ENCODE measurements at places on chromosomes 3 and 15. TPM values are rescaled to one million over a fixed set of nuclear protein-coding genes. Genes with fewer than 3 reads are reported as not detected.

WDR49 gene
- total RNA-seq: 0.13 TPM

- DNase-seq: no peak
These were observed 638.3 kb downstream of the NTRK3 start for GRCh38 chr15:87618203-87618725.

GRCh38 chr3:10389339-10389738, 68.4 kb upstream of the SEC13 start:
- DNase-seq: no peak

TM4SF4 gene
- total RNA-seq: not detected

DNA sequence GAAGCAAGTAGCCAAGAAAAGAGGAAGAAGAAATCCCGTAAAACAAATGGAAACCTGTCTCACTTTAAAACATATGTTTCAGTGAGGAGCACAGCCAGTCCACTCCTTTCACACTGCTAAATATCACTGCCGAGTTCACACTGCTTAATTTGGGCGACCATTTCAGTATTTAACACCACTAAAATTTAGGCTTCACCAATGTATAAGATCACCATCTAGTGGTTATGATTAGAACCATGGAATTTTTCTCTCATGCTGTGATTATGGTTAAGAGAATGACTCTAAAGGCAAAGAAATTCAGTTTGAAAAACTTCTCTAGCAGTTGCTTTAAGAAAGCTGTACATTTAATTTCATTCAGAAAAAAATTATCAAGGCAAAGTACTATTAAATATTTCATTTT, 16.6 kb downstream of the SLC4A7 start:
- peak; percentile 39 for DNase-seq

DNA sequence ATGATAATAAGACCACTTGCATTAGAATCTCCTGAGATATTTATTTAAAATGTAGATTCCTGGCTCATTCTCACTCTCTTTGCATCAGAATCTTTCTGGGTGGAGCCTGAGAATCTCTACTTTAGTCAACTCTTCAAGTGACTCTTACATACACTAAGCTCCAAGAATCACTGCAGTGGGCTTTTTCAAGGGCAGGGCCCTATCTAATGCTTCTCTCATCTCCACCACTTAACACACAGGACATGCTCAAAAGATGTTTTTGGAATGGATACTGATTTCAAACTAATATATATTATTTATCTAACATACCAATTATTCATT, 68.9 kb upstream of the GAP43 start:
- no peak for DNase-seq

RFTN1 gene
- 19.3 TPM for total RNA-seq

- no peak for DNase-seq
These were observed 54.2 kb downstream of the DTWD1 start for GRCh38 chr15:49675041-49675440.

SIDT1 gene
- not detected for total RNA-seq

GRCh38 chr3:10798600-10799367, 17.2 kb upstream of the SLC6A11 start:
- no peak for DNase-seq

AADACL2 gene
- total RNA-seq: not detected

DNA sequence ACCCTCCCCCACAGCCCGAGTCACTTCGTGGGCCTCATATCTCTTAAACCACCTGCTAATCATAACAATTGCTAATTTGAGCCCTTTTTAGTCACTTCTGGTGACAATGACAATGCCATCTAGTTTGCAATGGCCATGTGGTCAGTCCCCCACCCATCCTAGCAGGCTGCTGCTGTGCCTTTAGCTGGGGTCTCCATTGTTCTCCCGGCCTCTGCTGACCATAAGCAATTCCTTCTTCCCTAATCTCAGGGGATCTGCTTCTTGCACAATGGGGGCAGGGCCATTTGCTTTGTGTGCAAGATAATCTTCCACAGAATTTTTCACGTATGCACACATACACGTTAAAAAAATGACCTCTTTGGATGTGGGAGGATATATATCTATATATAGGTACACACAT, 406.1 kb upstream of the ONECUT1 start:
- no peak for DNase-seq

- DNase-seq: no peak
These were observed 28.1 kb upstream of the CD200R1L start for GRCh38 chr3:112874725-112875124.

- DNase-seq: no peak
These were observed 129.6 kb downstream of the OPA1 start for GRCh38 chr3:193722566-193722965.

- no peak for DNase-seq
These were observed 115.7 kb downstream of the ARRDC4 start for GRCh38 chr15:98076021-98076816.

GRCh38 chr3:120017692-120018091, 76.6 kb downstream of the GSK3B start:
- DNase-seq: no peak

TGM5 gene
- total RNA-seq: not detected

- peak; percentile 62 for DNase-seq
These were observed 36.7 kb downstream of the HMG20A start for GRCh38 chr15:77457191-77457904.

GRCh38 chr15:47466357-47466756, 250.9 kb upstream of the SEMA6D start:
- DNase-seq: no peak

GRCh38 chr3:44117239-44117638, 124.4 kb upstream of the TOPAZ1 start:
- no peak for DNase-seq

DNA sequence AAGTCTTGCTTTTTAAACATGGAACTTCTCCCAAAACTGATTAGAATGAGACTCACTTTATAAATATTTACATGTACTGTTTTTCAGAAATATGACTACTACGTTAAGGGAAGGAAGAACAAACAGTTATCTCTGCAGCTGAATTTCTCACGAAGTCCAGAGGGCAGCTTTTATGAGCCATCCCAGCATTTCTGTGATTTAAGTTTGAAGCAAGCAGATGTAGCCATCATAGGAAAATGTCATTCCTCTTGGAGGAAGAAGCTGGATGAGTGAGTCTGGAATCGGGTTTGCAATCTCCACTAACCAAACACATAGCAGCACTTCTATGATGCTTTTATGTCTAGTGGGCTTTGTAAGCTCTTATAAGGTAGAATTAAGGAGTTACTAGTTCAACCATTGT, 53.7 kb downstream of the SCN11A start:
- DNase-seq: no peak

CPLX3 gene
- total RNA-seq: not detected

DNA sequence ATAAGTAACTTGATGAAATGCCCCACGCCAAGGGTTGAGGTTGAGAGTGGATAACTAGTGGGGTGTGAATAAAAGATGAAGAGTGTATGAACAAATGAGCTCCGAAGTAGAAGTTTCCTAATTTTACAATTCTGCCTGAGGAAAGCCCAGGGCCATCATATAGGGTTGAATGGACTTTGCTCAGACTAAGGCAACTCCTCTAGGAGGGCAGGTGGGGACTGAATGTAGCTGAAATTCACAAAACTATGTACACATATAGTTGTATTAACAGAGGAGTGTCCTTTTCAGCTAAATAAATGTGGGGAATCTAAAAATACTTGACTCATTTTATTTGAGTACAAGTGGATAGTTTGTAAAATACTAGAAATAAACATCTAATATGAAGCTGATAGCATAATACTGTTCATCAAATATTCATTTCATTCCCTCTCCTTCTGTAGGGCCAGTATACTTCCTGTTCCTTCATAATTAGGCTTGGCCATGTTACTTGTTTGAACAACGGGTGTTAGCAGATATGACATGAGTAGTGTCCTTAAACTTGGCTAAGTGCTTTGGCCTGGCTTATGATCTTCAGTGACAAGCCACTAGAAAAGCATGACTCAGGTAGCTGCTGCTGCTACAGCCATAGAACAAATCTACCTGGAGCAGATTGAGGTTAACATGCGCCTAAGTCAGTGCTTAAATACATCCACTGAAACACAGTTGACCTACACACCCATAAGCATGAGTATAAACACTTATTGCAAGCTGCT, 26.5 kb downstream of the PLSCR1 start:
- DNase-seq: no peak

- no peak for DNase-seq
These were observed 5.2 kb upstream of the PFN2 start for GRCh38 chr3:149975919-149976318.

DNA sequence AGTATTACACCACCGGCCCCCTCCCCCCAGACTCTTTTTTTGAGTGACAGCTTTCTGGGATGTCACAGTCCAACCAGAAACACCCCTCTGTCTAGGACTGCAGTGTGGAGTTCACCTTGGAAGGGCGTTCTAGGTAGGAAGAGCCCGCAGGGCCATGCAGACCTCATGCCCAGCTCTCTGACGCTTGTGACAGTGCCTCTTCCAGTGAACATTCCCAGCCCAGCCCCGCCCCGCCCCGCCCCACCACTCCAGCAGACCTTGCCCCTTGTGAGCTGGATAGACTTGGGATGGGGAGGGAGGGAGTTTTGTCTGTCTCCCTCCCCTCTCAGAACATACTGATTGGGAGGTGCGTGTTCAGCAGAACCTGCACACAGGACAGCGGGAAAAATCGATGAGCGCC, 63.6 kb downstream of the AAGAB start:
- DNase-seq: no peak

LTF gene
- total RNA-seq: 0.13 TPM

- peak; percentile 40 for DNase-seq
These were observed 181.8 kb downstream of the PDCD6IP start for GRCh38 chr3:33980252-33980651.

ANKRD34C gene
- total RNA-seq: not detected

- peak; percentile 87 for DNase-seq
These were observed 11.7 kb downstream of the SCAANT1 start for GRCh38 chr3:63900459-63900858.

DNA sequence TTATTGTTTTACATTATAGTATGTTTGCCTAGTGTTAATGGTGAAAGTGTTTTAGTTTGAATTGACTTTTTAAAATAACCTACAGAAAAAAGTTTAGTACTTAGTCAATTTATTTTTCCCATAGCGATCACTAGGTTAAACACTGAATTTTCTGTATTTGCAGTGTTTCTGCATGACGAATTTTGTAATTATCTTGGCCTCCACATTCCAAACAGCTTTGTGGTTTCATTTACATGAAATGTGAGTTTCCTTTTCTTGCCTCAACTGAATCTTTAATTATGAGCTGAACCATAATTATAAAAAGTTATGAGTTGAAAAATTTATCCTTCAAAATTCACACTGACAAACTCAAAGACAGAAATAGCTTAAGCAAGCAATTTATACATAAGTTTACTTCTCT, 235.5 kb downstream of the CTNNB1 start:
- no peak for DNase-seq

GRCh38 chr3:72337480-72337855, 510.8 kb downstream of the SHQ1 start:
- no peak for DNase-seq

GRCh38 chr3:17356585-17356984, 385.8 kb downstream of the TBC1D5 start:
- DNase-seq: no peak

DNA sequence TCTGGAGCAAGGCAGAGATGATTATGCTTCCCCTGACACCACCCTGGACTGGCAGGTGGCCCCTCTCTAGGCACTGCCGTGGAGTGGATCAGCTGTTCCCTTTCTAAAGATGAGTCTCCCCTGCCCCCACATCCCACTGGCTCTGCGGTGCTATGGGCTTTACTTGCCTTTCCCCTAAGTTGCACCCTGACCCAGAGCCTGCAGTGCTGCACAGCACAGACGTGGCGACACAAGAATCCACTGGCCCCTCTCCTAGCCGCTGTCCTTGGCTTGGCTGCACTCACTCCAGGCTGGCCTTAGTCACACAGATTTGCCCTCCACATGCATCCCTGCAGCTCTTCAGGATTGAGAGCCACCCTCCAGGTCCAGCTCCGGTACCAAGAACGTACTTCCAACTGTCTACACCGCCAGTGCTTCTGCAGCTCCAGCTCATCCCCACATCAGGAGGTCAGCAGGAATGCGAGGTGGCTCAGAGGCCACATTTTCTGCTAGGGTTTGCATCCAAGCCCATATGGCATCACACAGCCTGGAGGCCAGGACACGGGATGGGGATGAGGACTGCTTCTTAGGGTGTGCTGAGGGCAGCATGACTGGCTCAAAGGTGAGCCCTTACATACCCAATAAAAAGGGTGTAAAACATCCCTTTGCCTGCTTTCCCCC, 82.4 kb upstream of the RASGRF1 start:
- no peak for DNase-seq

ATP13A4 gene
- total RNA-seq: 0.13 TPM

- peak; percentile 20 for DNase-seq
These were observed 53.2 kb downstream of the LHFPL4 start for GRCh38 chr3:9500108-9501050.

GRCh38 chr3:156175570-156175969, 55.2 kb downstream of the KCNAB1 start:
- no peak for DNase-seq

DNA sequence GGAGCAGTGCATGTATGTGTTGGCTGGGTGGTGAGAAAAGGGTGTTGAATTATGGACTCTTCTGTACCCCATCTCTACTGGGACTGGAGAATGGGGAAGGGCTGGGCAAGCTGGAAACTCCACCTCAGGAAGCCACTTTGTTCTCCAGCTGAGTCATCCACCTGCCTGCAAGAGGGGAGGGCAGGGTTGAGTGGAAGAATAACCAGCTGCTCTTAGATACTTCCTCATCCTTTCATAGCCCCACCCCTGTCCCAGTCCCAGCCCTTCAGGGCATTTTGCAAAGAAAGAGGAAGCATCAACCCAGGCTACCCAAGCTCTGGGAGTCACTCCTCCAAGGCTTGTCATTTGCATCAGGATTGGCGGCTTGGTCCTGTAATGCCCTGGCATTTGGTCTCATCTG, 33.1 kb downstream of the RAB11A start:
- peak; percentile 25 for DNase-seq

DNA sequence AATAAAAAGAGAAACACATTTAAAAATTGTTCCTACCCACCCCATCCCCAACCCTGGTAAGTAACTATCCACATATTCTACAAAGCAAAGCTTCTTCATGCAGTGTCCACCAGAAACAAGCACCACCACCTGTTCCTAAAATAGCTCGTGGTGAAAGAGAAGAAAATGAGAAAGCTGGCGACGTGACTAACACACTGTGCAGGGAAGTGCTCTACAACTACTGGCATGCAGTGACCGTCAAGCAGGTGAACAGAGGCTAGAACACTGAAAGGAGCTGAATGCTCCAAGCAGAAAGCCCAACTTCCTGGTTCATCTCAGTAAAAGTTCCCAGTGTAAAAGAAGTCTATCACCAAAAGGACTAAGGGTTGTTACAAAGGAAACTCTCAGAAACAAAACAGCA, 80.7 kb downstream of the NR2E3 start:
- no peak for DNase-seq

DNA sequence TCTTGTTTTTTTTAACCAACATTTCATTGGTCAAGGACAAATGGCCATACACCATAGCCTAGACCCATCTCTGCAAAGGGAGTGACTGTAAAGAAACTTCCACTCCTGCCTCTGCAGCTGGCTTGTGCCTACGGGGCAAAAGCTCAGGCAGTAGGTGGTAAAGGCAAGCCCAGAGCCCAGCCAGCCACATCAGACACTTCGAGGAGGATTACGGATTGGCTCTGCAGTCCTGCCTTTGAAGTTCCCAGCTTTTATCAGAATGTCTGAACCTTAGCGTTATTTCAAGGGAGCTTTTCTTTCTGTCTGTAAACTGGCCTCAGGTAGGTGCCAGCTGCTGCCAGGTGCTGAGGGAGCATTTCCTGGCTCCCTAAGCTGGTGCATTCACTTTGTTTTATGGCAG, 15.6 kb downstream of the ZNF710 start:
- no peak for DNase-seq

Data from dermis microvascular lymphatic vessel endothelial cell (primary cell).